ENCODE measurements at places on chromosomes 2 and 18.

DNA sequence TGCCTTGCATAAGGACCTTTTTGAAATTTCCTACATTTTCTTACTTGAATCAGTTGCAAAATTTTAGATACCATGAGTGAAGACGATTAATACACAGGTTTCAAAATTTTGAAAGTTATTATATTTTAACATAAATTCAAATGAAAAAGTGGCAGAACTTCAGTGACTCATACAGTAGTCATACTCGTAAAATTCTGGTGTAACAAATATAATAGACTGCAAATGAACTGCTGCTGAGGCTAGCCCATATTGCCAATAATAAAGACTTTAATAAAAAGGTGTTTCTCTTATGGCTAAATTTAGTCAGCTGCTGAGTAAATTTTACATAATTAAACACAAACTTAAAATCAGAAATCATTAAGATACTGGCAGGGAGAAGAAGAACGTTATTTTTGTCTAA is 36.9 kb downstream of the MSH6 start:
- DNase-seq: no peak

GRCh38 chr2:191578031-191578430 is 99.9 kb upstream of the NABP1 start:
- DNase-seq: no peak

DNA sequence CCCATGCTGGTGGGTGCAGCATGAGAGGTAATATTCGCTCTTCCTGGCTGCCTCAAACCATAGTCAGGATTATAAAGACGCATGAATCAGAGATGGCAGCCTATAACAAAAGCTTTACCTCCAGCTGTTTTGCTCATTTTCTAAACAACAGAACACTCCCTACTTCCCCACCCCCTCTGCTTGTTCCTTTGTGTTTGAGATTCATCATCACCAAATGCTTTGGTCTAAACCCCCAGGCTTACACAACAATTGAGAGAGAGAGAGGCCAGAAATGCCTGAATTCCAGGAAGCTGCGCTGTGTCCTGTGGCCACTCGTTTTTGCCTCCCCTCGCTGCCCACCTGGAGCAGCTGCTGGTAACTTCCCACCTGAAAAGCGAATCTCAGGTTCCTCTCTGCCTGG is 78.8 kb upstream of the CAPN13 start:
- no peak for DNase-seq

DNA sequence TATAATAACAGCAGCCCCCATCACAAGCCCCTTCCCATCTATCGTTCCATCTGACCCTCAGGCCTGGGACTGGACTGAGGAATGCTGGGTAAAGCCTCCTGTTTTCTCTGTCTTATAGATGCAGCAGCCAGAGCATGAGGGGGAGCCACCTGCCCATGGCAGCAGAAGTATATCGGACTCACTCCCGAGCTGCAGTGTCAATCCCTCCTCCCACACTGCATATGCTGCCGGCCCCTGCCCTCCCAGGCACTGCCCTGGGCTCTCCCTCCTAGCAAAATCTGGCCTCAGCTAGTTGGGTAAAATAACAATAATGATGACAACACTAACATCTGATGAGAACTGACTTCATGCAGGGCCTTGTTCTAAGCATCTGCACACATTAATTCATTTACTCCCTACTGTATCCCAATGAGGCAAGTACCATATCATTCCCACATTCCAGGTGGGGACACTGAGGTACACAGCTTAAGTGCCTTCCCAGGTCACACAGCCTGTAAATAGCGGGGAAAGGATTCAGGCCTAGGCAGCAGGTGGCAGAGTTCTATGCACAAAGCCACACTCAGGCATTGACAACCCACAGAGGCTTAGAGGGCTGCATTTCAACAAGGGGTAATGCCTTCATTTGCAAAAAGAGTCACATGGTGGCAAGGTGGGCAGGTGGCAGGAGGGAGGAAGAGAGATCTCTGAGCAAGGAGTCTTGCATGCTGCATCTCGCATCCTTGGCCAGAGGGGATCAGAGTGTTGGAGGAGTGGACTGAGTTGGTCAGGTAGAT is 190.0 kb downstream of the ZBTB7C start:
- DNase-seq: no peak

GRCh38 chr2:66509326-66509811 is 74.4 kb downstream of the MEIS1 start:
- DNase-seq: no peak
